ENCODE measurements at places on chromosomes 2 and 18. TPM values are rescaled to one million over a fixed set of nuclear protein-coding genes. Genes with fewer than 3 reads are reported as not detected.
A peak's percentile ranks its signal among the peaks of the same experiment; 100 is the strongest.

Gene ALPP
- polyA plus RNA-seq = not detected

- H3K4me3 ChIP-seq = no peak overlapping the region
- no peak for DNase-seq
- no peaks in the 10 kb centered on the region for H3K4me1 ChIP-seq
- H3K36me3 ChIP-seq = no peaks in the 10 kb centered on the region
- no peaks in the 10 kb centered on the region for H3K27me3 ChIP-seq
These were observed 21.3 kb upstream of the CHST9 start for GRCh38 chr18:27206411-27206810.

- H3K27ac ChIP-seq = no peak overlapping the region
- H3K4me3 ChIP-seq = no peak overlapping the region
- H3K27me3 ChIP-seq = no peaks in the 10 kb centered on the region
- DNase-seq = no peak
- H3K36me3 ChIP-seq = no peaks in the 10 kb centered on the region
These were observed 306.6 kb upstream of the CYRIA start for GRCh38 chr2:16972276-16972675.

GRCh38 chr18:25348386-25349130, 3.4 kb downstream of the ZNF521 start:
- H3K36me3 ChIP-seq = no peaks in the 10 kb centered on the region
- H3K27me3 ChIP-seq = no peaks in the 10 kb centered on the region
- H3K27ac ChIP-seq = peak overlapping the region; percentile 98
